ENCODE measurements at places on chromosomes 2 and 18. TPM values are rescaled to one million over a fixed set of nuclear protein-coding genes. Genes with fewer than 3 reads are reported as not detected.

The NXPH2 gene
- 0.92 TPM for total RNA-seq

GRCh38 chr2:167212014-167212648 lies 323.9 kb downstream of the XIRP2 start:
- DNase-seq: peak; percentile 28
- H3K27me3 ChIP-seq: no peaks in the 10 kb centered on the region
- no peaks in the 10 kb centered on the region for H3K36me3 ChIP-seq
- peaks cover 15% of the 10 kb centered on the region for H3K4me1 ChIP-seq
- no peak overlapping the region for H3K4me3 ChIP-seq

- peaks cover 7% of the 10 kb centered on the region for H3K27me3 ChIP-seq
- no peaks in the 10 kb centered on the region for H3K4me1 ChIP-seq
- no peak overlapping the region for H3K27ac ChIP-seq
- H3K4me3 ChIP-seq: no peak overlapping the region
These were observed 252.1 kb downstream of the CYP26B1 start for GRCh38 chr2:71895320-71896161.

GRCh38 chr2:242038928-242039341 lies 169.4 kb downstream of the RTP5 start:
- no peak overlapping the region for H3K27ac ChIP-seq
- peaks cover 98% of the 10 kb centered on the region for H3K27me3 ChIP-seq
- no peak overlapping the region for H3K4me3 ChIP-seq

DNA sequence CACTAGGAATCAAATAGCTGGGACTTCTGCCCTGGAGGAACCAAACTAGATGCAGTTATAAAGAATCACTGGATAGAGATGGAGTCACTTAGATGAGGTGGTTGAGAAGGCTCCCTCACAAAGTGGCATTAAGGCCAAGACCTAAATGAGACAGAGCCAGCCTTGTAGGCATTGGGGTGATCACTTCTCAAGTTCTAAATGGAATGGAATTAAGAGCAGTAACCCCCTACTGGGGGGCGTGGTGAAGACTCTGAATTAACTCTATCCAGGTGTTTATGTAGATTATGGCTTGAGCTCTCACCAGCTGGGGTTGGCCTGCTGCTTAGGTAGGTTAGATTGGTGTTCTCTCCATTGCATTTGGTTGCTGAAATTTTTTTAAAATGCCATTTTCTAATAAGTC lies 71.3 kb downstream of the TTC27 start:
- 0 out of 2 replicates have a peak, but pooled peaks cover 3% of the 10 kb centered on the region for H3K36me3 ChIP-seq
- H3K4me1 ChIP-seq: peaks cover 17% of the 10 kb centered on the region

DNA sequence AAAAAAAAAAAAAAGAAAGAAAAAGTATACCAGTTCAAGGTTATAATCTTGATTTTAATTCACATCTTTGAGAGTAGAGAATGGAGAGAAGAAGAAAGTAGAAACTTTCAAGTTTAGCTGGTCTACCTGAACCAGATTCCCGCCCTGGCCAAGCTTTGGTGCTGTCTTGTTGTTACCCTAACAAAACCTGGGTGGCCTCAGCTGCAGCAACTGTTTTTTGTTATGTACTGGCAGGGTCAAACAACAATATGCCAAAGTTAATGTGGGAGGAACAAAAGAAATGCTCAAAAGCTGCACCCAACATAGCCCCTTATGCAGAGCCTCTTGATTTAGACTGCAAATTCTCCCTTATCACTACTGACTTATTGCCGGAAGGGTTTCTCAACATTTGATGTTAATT lies 165.3 kb upstream of the TFPI start:
- no peaks in the 10 kb centered on the region for H3K27me3 ChIP-seq
- peak overlapping the region; percentile 11 for H3K27ac ChIP-seq
- no peak for DNase-seq
- H3K4me3 ChIP-seq: no peak overlapping the region
- H3K4me1 ChIP-seq: peaks cover 39% of the 10 kb centered on the region

DNA sequence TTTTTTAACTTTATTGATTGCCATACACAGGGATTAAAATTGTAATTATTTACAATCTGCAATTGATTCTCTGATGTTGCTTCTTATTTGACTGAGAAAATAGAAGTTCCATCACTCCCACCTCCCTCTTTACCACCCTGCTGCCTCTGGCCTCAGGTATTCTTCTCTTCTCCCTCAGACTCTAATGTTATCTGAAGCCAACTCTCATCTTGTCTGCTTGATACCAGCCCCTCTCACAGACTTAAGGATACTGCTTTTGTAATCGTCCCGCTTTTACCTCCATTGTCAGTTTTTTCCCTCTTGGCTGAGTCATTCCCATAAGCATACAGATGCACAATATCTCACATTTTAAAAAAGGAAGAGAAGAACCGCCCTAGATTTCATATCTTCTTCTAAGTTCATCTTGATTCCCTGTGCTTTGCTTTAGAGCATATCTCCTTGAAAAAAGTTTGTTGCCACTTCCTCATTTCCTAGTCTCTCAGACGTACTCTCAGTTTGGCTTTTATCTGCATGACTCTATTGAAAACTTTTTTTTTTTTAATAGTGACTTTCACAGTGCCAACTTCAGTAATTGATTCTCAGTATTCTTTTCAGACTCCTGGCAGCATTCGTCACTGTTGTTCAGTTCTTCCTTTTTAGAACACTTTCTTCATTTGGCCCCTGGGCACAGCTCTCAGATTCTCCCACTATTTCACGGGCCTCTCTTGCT lies 31.1 kb downstream of the SPAG16 start:
- H3K27ac ChIP-seq: peak overlapping the region; percentile 43
- DNase-seq: no peak
- no peak overlapping the region for H3K4me3 ChIP-seq
- peaks cover 4% of the 10 kb centered on the region for H3K36me3 ChIP-seq
- no peaks in the 10 kb centered on the region for H3K27me3 ChIP-seq

Measured in WTC11 (cell line).